ENCODE measurements at places on chromosomes 6 and 20. TPM values are rescaled to one million over a fixed set of nuclear protein-coding genes. Genes with fewer than 3 reads are reported as not detected.

DNA sequence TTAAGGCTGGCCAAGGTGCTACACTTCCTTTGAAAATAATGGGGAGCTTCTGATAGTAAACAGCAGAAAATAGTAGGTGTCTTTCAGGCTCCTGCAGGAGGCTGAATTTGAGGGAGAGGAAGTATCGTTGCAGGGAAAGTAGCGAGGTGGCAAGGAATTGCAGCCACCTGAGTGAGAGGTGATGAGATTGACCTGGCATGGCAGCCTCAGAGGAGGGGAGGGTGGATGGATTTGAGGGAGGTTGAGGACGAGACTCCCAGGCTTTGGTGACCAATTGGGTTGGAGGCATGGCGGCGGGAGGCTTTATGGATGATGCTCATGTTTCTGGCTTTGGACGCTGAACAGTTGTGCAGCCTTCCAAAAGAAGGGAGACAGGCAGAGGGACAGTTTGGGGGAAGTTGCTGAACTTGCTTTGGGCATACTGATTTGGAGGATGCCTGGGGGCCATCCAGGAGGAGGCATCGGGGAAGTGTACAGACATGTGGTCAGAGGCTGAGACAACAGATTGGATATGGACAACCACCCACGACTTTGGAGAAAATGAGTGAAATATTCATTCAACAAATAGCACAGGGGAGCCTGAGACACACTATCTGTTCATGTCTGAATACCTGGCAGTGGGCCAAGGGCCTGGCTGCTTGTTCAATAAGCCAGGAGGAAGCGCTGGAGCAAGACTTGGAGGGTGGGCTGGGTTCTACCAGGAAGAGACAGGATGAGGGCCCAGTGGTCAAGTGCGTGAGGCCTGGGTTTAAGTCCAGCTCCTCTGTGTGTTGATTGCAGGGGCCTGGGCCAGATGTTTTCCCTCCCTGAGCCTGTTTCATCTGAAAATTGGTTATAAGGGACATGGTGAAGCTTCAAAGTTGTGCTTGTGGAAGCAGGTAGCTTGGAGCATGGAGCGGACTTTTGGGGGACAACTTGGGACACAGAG is 113.2 kb downstream of the CEBPB start:
- DNase-seq: peak; percentile 73

GRCh38 chr6:155975506-155975905 is 519.9 kb upstream of the NOX3 start:
- DNase-seq: no peak

DNA sequence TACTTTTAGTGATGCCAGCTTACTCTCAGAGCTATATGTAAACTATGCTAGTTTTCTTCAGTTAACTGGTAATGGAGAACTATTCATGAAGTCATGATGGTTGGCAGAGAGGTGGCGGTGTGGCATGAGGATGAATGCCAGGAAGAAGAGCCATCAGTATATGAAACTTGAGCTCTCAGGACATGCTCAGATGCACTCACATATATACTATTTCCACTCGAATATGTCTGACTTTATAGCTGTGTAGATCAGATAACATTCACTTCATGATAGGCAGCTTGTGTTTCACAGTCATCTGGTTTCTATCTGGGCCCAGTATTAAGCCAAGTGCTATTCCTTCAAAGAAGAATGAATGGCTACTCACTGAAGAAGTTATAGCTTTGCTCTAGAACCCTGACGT is 46.2 kb upstream of the CEP85L start:
- DNase-seq: no peak

- DNase-seq: peak; percentile 55
Measured at GRCh38 chr6:112180095-112180820, 74.1 kb downstream of the LAMA4 start.

The CCN6 gene
- not detected for total RNA-seq

GRCh38 chr6:82330171-82330804 is 33.3 kb upstream of the TPBG start:
- no peak for DNase-seq

GRCh38 chr6:797479-798077 is 104.6 kb upstream of the EXOC2 start:
- DNase-seq: peak; percentile 77

The MDC1 gene
- 8.4 TPM for total RNA-seq

- DNase-seq: no peak
Measured at GRCh38 chr6:163774485-163774884, 360.0 kb downstream of the QKI start.

GRCh38 chr20:51339721-51340450 is 202.6 kb downstream of the NFATC2 start:
- no peak for DNase-seq

DNA sequence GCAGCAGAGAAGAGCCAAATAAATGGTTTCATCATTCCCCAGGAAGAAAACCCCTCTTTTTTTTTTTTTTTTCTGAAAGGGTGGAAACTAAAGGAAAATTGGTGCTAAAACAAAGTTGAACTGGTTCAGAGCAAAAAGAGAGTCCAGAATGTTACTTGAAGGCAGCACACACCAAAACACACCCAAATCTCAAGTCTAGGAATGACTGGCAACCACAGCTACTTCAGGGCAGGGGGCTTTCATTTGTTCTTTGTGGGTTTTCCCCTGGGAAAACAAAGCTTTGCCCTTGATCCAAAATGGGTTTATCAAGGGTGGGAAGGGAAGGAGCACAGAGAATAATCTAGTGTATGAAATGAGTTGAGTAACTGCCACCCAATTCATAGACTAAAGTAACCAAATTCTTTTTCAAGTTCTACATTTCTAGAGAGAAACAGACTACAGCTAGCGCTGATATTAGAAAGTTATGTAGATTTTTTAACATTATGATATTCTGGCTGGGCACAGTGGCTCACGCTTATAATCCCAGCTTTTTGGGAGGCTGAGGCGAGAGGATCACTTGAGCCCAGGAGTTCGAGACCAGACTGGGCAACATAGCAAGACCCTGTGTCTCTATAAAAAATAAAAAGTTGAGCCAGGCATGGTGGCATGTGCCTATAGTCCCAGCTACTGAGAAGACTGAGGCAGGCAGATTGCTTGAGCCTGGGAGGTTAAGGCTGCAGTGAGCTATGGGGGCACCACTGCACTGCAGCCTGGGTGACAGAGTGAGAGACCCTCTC is 119.8 kb downstream of the NFATC2 start:
- no peak for DNase-seq

- no peak for DNase-seq
Measured at GRCh38 chr6:155274106-155274505, 10.3 kb downstream of the CLDN20 start.
